ENCODE measurements at places on chromosomes 2 and 18. TPM values are rescaled to one million over a fixed set of nuclear protein-coding genes. Genes with fewer than 3 reads are reported as not detected.

Gene IL1RN
- total RNA-seq: not detected

Gene POTEC
- not detected for total RNA-seq

Gene GATA6
- total RNA-seq: 0.33 TPM

Gene MAB21L4
- total RNA-seq: not detected

Gene ONECUT2
- under 0.01 TPM for total RNA-seq

Gene INHA
- not detected for total RNA-seq

Gene NTSR2
- total RNA-seq: not detected

Gene ITGB6
- total RNA-seq: 0.34 TPM

Gene PARD6G
- total RNA-seq: 19.6 TPM

Gene KHK
- total RNA-seq: 3.7 TPM

Gene KCTD1
- total RNA-seq: 37.1 TPM

Gene POLR1A
- total RNA-seq: 38.9 TPM

Gene PJVK
- 1.8 TPM for total RNA-seq

Gene CDK15
- 1.7 TPM for total RNA-seq

Gene LINC00305
- total RNA-seq: not detected

Gene PPP1R7
- 40.6 TPM for total RNA-seq

Gene PLEK
- total RNA-seq: not detected

Gene GLI2
- not detected for total RNA-seq

Gene REEP1
- total RNA-seq: not detected

Gene GULP1
- 32.7 TPM for total RNA-seq

Gene MSH2
- total RNA-seq: 30.0 TPM

Gene CCL20
- total RNA-seq: 1.0 TPM

Gene STAT4
- 0.67 TPM for total RNA-seq

Gene UGT1A4
- not detected for total RNA-seq

Gene MOGAT1
- total RNA-seq: not detected

Gene PLB1
- total RNA-seq: under 0.01 TPM

Gene HOXD13
- total RNA-seq: not detected

Gene CYTIP
- total RNA-seq: not detected

Gene VSNL1
- 0.34 TPM for total RNA-seq

Gene DSC3
- under 0.01 TPM for total RNA-seq

Gene ADAM23
- 8.8 TPM for total RNA-seq

Gene IL18RAP
- not detected for total RNA-seq

Gene POTEJ
- not detected for total RNA-seq

Gene CAVIN2
- total RNA-seq: not detected

Gene CNTNAP5
- under 0.01 TPM for total RNA-seq

Gene RIT2
- total RNA-seq: not detected

Gene TUBA3E
- total RNA-seq: not detected

Gene AOX1
- 3.4 TPM for total RNA-seq

Gene UPP2
- total RNA-seq: not detected

Gene PFN4
- total RNA-seq: 0.67 TPM

Gene REG1A
- total RNA-seq: not detected

Gene CD226
- total RNA-seq: 0.93 TPM

Gene MC4R
- 0.77 TPM for total RNA-seq

Gene OSBPL6
- total RNA-seq: 6.3 TPM

Gene GPR155
- 86.5 TPM for total RNA-seq
